ENCODE measurements at places on chromosomes 3 and 15.
A peak's percentile ranks its signal among the peaks of the same experiment; 100 is the strongest.

- peak; percentile 31 for DNase-seq
These were observed 1.4 kb downstream of the FOXP1 start for GRCh38 chr3:71582036-71582611.

GRCh38 chr3:42961633-42962032 lies 17.5 kb upstream of the GASK1A start:
- DNase-seq: no peak

- DNase-seq: no peak
These were observed 3.9 kb upstream of the MECOM start for GRCh38 chr3:169667166-169668071.

GRCh38 chr3:124277144-124277890 lies 285.4 kb upstream of the ROPN1 start:
- DNase-seq: no peak

GRCh38 chr15:75061272-75061671 lies 37.9 kb downstream of the PPCDC start:
- no peak for DNase-seq

DNA sequence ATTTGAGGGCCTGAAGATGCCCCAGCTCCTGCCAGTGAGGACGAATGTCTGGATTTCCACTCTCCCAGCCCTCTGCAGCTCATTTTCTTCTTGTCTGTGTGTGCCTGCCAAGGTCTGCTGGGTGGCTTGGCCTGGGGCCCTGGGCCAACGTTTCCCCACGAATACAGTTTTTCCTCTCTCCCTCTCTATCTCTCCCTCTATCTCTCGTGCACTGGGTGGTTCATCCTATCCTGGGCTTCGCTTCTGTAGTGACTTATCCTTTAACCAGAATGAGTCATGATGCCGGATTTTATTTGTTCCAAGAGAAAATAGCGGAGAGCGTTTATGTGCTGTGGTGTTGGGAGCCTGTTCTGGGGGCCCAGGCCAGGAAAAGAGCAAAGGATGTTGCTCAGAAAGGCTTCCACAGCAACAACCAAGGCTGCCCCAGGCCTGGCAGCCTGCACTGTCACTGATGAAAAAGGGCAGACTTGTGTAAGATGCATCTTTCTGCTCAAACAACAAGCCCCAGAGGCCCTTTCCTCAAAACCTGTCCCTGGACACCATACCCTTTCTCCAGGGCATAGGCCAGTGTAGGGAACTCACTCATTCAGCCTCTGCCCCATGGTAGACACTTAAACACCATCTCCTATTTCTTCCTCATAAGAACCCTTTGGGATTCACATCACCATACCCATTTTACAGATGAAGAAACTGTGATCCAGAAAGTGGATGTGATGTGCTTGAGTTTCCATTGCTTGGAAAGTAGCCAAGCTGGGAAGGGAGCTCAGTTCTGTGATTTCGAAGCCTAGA lies 47.3 kb downstream of the ITGA11 start:
- peak; percentile 37 for DNase-seq

GRCh38 chr15:57057134-57057930 lies 138.9 kb downstream of the TCF12 start:
- no peak for DNase-seq

DNA sequence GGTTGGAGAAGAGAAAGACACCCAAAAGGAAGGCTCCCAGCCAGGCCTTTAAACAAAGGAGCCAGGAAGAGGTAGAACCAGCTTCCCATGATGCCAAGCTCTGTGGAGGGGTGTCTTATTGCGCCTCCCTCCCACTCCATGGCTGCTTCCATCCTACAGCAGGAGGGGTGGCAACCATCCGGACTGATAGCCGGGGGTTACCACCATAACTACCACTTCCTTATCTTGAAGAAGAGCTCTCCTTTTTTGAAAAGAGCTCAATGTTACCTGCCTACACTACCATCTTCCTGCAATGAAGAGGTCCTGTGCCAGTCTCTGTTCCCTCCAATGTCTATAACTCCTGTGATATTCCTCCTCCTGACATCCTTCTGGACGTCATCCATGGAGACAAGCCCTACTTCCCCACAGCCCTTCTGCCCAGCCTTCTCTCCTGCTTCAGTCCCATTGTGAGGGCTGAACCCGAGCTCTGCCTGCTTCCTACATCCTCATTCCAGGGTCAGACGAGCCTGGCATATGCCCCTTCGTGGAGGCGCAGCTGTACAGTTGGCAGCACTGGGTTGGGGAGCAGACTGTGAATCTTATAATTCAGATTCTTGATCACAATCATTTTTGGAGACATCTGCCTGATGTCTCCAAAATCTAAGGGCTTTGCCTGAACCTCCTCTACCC lies 8.5 kb downstream of the CCDC9B start:
- DNase-seq: no peak

DNA sequence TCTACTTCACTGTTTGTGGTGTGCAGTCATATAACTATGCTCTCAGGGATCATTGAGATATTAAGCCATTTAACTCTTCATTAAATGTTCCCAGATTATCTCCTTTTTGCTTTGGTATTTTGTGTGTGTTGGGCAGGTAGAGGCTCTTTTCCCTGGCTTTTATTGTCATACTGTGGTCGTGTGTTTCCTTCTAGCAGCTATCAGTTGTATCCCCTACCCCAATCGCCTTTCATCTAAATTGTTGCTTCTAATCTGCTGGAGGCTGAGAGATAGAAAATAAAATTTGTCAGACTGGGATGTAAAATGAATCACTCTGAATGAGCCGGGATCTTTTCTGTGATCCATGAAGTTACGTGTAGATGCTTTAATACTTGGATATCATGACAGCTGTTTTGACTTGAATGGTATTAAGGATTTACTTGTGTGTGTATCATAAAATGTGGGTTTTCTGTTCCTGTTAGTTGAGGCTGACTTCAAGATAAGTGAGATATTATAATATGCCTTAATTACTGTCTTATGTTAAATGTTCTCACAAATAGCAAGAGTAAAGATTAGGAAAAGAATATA lies 9.2 kb downstream of the NFKBIZ start:
- DNase-seq: no peak
